ENCODE measurements at places on chromosomes 2 and 18.

GRCh38 chr2:197170208-197170607 is 140.4 kb downstream of the ANKRD44 start:
- DNase-seq, result no peak

GRCh38 chr2:7905756-7906155 is 776.1 kb upstream of the ID2 start:
- peak; percentile 15 for DNase-seq

DNA sequence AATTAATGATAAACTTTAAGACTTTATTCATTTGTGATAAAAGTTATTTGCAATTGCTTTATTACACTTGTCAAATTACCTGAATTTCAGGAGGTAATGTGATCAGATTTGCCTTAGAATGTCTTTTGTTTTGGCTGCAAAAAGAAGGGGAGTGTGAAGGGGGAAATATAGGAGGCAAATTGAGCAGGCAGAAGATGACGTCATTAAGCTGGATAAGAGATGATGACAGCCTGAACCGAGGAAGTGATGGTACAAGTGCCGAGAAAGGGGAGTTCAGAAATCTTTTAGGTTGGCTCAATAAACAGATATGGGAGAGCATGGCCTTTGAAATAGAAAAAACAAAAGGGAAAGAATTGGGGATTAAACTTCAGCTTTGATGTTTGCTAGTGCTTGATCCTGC is 73.0 kb upstream of the TTN start:
- no peak for DNase-seq

GRCh38 chr2:204380141-204380881 is 165.0 kb upstream of the PARD3B start:
- DNase-seq, result no peak

- DNase-seq, result no peak
These were observed 122.9 kb downstream of the EPB41L3 start for GRCh38 chr18:5420906-5421305.

DNA sequence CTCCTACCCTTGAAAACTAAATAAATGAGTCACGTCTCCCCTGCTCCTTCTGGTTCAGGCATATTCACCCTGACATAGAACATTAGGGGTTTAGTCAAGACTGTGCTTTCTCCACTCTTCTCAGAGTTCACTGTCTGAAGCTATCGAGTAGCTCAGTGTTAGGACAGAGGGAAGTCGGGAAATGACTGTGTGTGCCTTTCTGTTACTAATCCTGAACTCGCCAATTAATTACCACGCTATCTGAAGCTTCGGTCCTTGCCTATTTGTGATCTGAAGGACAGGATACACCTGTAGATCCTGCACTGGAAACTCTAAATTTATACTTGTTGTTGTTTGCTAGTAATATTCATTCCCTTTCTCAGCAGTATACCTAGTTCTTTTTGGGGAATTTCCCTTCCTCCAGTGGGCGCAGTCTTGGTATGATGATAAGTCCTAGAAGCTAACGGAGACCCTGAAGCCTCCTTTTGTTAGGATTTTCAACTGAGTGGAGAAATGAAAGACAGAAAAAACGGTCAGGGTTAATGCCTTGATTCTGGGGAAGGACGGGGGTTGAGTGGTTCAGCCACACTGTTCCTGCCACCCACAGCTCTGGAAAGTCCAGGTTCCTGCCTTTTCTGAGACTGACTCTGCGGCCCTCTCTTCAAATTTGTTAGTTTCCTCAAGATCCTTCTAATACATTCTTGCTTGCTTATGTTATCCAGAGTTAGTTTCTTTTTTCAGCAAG is 218.0 kb downstream of the DLGAP1 start:
- no peak for DNase-seq

- no peak for DNase-seq
These were observed 34.1 kb upstream of the IL1RL1 start for GRCh38 chr2:102277202-102277700.

- no peak for DNase-seq
These were observed 3.1 kb upstream of the MOB1A start for GRCh38 chr2:74181739-74182138.

DNA sequence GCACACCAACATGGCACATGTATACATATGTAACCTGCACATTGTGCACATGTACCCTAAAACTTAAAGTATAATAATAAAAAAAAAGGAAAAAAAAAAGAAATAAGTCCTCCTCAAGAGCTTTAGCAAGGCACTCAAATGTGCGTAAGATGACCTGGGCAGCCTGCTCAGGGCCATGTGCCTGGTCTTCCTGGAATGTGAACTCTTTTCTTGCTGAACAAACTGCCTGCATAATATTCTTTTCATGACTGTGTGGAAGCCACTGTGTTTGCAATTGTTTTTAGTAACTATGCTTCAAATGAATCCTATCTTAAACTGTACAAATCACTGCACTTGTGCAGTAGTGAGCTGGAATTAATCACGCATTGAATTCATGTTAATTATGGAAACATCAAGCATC is 168.1 kb upstream of the TPO start:
- no peak for DNase-seq

DNA sequence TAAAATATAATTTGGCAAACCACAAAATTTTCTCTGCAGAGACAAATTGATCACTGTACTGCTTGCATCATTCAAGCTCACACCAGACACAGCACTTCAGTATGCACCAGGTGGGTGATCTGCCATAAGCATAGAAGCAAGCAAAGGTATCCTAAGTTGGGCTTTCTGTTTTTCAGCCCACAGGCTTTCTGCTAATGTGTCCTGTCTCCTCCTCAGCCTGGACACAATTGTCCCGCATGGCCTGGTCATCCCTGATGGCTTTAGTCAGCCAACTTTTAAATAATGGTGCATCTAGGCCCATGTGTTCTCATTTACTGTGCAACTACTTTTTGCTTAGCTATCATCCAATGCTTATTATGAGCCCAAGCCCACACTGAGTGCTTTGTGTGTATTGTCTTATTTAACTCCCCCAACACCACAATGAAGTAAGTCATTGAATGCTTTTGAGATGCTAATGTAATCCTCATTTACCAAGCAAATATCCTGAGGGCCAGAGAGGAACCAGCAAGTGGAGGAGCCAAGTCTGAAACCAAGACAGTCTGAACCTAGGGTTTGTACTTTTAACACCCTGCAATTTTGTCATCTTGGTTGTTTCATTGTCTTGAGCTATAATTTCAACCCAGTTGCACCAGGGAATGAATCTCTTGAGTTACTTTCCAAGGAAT is 111.2 kb upstream of the SETBP1 start:
- DNase-seq, result no peak

GRCh38 chr2:26615336-26615859 is 25.8 kb downstream of the CIB4 start:
- DNase-seq, result no peak

- no peak for DNase-seq
These were observed 17.1 kb downstream of the CREB1 start for GRCh38 chr2:207546822-207547221.

DNA sequence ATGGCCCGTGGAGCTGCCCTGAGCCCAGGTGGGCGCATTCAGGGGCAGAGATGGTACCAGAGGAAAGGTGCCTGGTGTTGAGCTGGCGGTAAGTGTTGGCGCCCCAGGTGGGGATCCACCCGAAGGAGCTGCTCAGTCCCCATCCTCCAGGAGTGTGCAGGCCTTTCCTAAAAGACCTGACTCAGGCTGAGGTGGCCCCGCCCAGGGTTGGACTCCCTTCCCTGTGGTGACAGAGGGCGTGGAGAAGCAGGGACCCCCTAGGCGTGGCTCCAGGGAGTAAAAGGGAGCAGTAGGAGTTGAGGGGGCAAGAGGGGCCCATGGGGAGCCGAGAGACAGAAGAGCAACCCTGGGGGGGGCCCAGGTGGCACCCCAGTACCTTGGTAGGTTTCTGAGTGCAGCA is 2.4 kb downstream of the OXER1 start:
- DNase-seq, result no peak

DNA sequence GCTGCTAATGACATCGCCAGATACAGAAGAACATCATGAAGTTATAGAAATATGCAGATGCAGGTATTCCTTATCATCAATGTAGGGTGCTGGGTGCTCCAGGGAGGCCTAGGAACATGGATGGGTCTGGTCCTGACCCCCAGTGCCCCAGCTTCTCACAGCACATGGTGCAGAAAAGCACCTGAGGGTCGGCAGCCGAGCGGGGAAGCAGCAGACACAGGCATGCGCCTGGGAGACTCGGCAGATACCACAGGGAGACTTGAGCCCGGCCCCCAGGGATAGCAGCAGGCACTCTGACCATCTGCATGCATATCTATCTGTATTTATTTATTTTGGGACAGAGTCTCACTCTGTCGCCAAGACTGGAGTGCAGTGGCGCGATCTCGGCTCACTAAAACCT is 43.2 kb downstream of the TMEM18 start:
- DNase-seq, result no peak

- no peak for DNase-seq
These were observed 632 bp downstream of the AFTPH start for GRCh38 chr2:64524604-64525316.

DNA sequence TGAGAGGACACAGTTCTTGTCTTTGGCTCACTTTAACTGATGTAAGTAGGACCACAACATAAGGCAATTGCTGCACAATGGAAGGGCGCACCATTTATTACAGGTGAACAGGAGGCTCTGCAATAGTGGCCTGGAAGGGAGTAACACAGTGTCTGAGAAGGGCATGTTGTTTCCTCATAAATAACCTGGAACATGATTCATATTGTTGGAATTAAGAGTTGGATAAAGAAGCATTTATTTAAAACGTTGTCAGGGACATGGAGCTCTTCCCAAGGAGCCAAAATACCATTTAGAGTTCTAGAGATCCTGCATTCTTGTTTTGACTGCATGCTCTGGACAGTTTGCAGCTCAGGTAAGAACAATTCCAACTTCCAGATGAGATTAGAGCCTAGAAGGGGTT is 110.4 kb downstream of the PLCL1 start:
- DNase-seq, result no peak

DNA sequence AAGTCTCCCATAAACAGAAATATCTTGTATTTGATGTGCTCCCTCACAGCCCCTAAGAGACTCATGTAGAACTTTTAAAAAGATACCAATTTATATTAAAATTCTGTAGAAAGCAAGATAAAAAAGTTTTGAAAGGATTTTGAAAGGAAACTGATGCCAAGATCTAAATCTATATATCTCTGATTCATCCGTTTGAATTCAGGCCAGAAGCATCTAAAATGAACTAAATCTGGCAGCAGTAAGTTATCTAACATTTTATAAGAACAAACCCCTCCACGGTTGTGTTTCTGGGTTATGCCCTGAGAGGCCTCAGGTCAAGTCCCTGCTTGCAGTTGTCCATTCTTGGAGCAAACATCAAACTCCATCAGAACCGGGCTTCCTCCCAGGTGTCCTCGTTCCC is 165.8 kb downstream of the FBXO15 start:
- no peak for DNase-seq

DNA sequence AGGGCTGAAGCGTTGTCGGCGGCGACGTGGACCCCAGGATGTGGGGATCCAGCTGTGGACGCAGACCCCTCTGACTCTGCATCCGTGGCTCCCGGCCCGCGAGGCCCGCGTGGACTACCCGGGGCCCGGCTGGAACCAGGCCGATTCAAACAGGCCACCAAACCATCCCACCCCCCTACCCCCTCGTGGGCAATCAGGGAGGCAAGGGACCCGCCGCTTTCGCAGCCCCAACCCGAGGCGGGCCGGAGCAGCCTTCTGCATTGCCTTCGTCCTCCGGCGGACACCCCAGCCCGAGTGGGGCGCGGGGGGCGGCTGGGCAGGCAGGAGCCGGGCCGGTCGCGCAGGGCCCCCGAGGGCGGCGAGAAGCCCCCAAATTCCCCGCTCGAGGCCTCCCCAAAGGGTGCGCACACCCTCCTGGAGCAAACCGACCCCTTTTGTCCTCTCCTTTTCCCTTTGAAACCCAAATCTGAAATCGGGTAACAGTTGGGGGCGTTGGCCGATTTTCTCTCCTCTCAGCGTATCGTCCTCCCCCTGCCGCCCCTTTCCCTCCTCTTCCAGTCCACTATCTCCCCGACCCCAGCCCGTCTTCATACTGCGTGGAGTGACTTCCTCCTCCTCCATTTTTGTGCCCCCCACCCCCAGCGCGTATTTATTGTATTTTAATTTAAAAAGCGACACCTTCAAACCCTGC is 7.4 kb downstream of the SP9 start:
- no peak for DNase-seq

GRCh38 chr2:165456027-165456426 is 13.5 kb upstream of the CSRNP3 start:
- no peak for DNase-seq

GRCh38 chr18:45218436-45218835 is 396.8 kb upstream of the SLC14A2 start:
- no peak for DNase-seq

DNA sequence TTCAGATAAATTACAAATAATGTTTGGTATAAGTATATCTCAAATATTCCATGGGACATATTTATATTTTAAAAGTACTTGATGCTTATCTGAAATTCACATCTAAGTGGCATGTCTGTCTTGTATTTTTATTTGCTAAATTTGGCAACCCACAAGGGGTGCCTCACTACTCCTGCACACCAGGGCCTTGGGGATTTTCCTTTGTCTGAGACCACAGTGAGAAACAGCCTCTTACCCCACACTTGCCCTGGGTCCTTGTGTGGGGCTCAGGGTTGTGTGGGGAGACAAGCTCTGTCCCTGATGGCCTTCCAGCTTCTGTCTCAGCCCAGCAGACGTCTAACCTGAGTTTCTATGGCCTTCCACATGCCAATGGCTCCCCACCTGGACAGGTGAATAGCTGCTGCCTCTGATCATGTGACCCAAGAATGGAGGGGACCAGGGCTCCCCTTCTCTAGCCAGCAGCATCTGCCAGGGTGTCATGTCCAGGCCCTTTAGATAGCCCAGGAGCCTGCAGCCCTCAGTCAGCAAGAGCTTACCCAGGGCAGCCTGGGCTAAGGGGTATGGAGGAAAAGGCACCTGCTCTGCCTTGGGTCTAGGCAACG is 49.5 kb upstream of the MRPL33 start:
- no peak for DNase-seq

DNA sequence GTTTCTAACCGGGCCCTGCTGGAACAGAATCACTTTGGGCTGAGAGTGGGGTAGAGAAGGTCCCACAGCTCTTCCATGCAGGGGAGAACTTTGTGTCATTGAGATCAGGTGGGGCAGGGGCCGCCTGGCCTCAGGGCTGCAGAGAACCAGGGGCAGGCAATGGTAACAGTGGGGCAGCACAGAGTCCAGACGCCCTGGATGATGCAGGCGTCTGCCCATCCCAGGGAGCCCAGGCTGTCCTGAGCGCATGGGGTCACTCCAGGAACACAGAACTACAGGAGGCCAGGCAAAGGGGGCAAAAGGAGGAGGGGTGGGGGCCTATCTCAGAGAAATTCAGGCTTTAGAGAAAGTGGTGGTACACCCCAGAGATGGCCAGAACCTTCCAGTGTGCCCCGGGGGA is 121.3 kb downstream of the NDUFA10 start:
- no peak for DNase-seq

- no peak for DNase-seq
These were observed 103.7 kb downstream of the RBMS1 start for GRCh38 chr2:160389875-160390274.

GRCh38 chr2:237662671-237663093 is 35.3 kb downstream of the LRRFIP1 start:
- peak; percentile 81 for DNase-seq

GRCh38 chr2:233037078-233037477 is 4.6 kb downstream of the NEU2 start:
- no peak for DNase-seq

- DNase-seq, result no peak
These were observed 239.2 kb upstream of the DOK6 start for GRCh38 chr18:69161383-69162028.

GRCh38 chr2:151670346-151670745 is 63.9 kb downstream of the NEB start:
- no peak for DNase-seq
